Type B pancreatic cell (in vitro differentiated cells): ENCODE measurements at places on chromosomes 2 and 18.

DNA sequence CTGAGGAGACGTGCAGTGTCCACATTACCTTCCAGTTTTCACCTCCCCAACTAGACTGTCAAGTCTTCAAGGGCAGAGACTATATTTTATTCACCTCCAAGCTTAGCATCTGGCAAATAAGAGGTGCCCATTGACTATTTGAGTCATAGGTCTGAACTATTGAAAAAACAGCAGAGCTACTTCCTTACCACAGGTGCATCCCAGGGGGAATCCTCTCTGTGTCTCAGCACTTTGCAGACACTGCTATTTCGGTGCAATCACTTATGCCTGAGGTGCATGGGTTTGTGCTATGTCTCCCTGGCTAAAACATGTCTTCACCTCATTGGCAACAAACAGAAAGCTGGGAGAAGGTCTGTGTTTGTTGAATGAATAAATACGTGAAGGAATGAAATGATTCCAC lies 67.8 kb downstream of the SOX11 start:
- no peak for DNase-seq

GRCh38 chr2:66507673-66508201 lies 72.8 kb downstream of the MEIS1 start:
- DNase-seq: no peak

DNA sequence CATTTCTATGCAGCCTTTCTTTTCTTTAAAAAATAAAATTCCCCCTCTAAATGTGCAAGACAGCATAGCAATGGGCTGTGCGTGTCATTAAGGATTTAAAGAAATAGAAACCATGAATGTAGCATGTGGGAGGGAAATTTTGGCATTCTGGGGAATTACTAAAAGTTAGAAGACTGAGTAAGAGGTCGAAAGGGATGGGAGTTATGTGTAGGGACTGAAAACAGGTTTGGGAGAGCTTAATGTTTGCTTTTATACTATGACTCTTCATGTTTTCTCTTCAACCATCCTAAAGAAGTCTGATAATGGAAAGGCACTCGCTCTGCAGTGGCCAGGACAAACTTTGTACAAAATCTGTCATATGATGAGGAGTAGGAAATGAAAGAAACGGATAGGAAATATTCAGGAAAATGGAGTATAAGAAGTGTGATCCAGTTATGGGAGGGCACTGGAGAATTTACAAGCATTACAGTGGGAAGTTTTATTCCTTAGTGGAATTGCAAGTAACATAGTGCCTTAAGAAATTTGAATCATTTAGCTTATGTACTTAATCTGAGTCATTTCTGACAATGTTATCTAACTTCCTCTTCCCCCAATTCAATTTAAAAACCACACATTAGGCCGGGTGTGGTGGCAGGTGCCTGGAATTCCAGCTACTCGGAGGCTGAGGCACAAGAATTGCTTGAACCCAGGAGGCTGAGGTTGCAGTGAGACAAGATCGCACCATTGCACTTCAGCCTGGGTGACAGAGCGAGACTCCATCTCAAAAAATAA lies 20.6 kb downstream of the TMEM87B start:
- no peak for DNase-seq

GRCh38 chr18:79590191-79591031 lies 89.2 kb upstream of the CTDP1 start:
- DNase-seq: no peak

DNA sequence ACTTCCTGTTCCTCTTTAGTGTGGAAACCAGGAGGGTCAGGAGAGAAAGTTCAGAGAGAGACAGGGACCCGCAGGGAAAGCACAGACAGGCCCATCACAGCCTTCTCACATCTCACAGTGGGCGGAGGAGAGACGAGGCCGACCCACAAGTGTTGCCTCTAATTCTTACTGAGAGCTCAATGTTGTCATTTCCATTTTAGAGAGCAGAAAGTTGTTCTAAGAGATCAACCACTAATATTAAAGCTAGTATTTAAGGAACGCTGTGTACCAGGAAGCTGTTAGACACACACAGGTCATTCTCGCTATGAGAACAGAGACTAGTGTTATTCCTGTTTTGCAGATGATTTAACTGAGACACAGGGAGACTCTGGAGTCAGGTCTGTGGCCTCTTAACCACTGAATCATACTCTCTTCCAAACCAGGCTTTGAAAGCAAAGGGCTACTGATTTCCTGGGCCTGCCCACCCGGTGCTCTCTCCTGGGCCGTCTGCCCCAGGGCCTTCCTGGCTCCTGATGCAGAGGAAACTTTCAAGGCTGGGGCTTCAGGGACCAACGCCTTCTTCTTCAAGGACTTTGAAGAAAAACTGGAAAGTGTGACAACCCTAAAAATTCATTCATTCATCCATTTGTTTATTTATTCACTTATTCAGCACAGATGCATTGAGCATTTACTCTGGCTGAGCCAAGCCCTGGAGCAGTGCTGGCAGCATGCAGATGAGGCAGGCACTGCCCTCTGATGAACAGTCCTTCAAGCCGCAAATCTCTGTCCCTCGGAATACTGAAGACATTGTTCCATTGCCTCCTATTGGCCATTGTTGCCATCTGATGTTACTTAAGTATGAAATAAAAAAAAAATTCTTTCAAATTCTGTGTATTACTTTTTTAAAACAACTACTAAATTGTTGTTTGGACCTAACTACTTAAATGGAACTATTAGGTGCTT lies 37.2 kb upstream of the BIN1 start:
- no peak for DNase-seq

DNA sequence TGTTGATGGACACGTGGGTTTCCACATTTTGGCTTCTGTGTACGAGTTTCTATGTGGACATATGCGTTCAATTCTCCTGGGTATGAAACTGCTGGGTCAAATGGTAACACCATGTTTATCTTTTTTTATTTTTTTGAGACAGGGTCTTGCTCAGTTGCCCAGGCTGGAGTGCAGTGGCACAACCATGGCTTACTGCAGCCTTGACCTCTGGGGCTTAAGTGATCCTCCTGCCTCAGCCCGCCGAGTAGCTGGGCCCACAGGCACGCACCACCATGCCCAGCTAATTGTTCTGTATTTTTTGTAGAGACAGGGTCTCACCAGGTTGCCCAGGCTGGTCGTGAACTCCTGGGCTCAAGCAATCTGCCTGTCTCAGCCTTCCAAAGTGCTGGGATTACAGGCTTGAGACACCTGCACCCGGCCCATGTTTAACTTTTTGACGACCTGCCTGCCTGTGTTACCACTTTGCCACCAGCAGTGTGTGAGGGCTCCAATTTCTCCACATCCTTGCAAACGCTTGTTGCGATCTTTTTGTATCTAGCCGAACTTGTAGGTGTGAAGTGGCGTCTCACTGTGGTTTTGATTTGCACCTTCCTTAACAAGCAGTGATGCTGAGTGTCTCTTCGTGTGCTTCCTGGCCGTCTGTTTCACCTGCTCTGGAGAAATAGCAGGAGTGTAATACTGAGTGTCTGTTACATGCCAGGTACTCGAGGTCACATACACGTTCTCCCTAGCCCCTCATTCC lies 6.9 kb downstream of the HSBP1L1 start:
- DNase-seq: no peak

- no peak for DNase-seq
These were observed 3.0 kb downstream of the MSH6 start for GRCh38 chr2:47785986-47786385.

DNA sequence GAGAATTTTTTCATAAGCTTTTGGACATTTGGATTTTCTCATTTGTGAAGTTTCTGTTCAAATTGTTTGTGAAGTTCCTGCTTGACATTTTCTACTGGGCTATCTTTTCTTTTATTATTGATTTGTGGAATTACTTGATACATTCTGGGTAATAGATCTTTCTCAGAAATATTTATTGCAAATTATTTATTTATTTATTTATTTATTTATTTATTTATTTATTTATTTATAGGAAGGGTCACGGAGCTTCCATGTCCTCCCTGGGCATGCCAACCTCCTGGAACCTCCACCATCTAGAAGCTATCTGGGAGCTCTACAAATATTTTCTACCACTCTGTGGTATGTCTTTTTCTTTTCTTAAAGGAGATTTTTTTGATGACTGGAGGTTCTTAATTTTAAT lies 25.7 kb upstream of the SERPINB7 start:
- no peak for DNase-seq

DNA sequence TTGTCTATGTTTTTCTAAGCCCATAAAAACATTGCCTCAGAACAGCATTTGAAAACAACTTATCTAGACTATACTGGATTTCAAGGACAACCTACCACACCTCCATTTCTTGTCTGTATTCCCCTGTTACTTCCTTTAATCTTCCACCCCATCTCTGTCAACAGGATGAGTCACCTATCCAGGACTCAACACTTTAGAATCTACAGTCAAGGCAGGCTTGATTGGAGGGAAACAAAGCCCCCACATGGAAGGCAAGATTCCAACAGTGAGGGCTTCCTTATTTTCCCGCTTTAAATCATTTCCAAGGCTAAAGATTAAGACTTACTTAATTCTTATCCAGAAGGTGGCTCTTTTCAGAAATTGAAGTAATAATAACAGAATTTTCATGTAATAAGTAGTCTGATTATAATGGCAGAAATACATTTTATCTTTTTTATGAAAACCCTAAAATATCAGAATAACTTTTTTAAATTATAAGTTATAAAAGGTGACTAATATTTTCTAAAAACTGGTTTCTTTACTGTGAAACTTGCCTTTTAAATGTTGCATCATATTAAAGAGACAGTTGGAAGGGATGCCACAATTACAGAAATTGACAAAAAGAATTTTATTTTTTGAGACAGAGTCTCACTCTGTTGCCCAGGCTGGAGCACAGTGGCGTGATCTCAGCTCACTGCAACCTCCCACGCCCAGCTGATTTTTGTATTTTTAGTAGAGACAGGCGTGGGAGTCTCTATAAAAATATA lies 138.7 kb upstream of the CCDC150 start:
- no peak for DNase-seq

DNA sequence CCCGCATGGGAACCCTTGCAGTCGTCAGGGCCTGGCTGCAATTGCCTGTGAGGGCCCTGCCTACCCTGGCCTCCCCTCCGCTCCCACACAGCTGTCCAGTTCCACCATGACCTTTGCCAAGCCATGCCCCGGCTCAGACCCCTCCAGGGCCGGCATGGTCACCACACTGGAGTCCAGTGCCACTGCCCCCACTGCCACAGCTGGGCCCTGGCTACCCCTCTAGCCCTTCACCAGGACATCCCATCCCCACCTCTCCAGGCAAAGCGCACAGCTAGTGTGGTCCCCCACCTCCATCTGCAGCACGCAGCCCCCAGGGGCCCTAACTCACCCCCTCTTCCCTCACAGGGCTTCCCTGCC lies 70.3 kb upstream of the SMAD7 start:
- DNase-seq: peak; percentile 60

DNA sequence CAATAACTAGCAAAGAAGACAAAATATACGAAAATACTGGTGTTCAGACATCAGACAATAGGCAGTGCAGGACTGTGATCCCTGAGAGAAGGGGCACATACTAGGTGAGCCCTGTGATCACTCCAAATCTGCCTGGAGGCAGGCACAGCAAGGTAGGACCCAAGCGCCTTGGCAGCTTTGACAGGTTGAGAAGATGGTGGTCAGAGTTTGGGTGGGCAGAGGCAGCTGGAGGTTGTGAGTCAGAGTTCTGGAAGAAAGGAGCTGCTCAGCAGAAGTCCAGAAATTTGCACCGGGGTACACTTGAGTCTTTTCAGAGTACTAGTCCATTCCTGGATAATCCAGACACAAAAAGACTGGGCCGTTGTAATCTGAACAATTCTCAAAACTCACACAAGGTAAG lies 14.0 kb downstream of the KIF1A start:
- DNase-seq: no peak

DNA sequence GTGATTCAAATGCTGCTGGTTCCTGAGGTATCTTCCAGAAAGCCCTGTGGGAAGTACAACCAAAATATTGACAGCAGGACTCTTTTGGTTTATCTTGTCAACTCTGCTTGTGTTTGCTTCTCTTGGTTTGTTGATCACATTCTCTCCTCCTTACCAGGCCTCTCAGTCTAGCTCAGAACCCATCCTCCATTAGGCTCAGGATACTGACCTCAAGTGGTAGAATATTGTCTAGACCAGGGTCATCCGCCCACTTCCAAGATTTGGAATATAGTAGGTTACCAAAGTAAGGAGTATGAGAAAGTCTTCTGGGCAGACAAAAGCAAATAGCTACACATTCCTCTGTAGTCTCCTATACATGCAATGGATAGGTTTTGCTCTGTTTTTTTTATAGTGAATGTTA lies 56.6 kb downstream of the XIRP2 start:
- no peak for DNase-seq

- DNase-seq: no peak
These were observed 4.9 kb downstream of the CIDEA start for GRCh38 chr18:12258719-12259705.

GRCh38 chr2:174383796-174384195 lies 11.7 kb upstream of the SCRN3 start:
- DNase-seq: no peak

DNA sequence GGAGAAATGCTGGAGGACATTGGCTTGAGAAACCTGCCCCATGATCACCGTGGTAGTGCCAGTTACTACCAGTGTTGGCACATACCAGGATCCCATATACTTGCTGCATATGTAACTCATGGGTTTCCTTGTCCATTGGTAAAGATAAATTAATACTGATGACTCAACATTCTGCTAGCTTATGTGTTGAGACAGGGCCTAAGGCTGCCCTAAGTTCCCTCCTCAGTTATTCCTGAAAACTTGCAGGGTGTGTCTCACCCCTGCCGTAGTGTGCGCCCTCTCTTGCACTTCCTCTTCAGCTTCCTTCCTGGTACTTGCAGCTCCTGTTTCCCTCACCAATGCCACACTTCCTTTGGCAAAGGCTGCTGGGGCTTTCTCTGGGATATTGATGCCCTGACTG lies 4.3 kb upstream of the INO80C start:
- no peak for DNase-seq

DNA sequence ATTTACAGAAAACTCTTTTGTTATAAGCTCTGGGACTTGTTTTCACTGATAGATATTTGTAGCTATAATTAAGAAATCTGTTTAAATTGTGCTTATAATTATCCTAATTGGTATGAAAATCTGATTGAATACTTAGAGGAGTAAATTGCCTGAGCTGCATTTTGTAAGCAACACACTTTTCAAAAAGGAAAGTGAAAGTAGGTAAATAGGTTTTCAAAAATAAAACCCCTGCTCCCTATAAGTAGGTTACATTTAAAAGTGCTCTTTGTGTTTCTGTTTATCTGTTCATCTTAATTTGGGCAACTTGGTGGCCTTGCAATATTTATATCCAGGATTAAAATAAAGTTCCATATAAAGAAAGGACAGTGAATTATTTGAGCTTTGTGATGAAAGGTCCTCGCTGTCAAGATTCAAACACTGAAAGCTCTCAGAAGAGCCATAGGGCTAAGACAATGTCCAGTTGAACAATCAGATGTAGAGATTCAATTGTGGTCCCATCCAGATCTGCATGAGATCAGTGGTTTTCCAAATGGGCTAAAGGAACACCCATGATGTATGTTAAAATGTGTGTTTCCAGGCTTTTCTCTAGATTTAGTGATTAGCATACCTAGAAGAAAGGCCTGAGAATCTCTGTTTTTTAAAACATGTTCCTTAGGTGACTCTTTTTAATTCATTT lies 371.6 kb downstream of the RPRM start:
- DNase-seq: no peak
